Osteoblast (primary cell): ENCODE measurements at places on chromosomes 6 and 20. TPM values are rescaled to one million over a fixed set of nuclear protein-coding genes. Genes with fewer than 3 reads are reported as not detected.

- DNase-seq: no peak
Measured at GRCh38 chr6:79842376-79843040, 104.8 kb downstream of the ELOVL4 start.

Gene CALHM4
- not detected in 2 replicates for total RNA-seq

DNA sequence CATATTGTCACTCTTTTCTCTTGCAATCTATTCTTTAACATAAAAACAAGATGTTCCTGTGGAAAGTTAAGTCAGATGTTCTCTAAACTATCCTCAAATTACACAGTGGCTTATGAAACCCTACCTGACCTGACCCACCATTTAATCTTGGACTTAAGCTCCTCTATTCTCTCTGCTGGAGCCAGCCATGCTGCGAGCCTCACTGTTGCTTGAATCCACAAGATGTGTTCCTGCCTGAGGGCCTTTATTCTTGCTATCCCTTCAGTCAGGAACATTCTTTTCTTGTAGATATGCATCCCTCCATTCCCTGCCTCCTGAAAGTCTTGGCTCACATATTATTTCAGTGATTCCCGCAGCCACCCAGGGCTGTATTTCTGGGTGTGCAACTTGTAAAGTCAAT is 283.2 kb downstream of the EPHA7 start:
- no peak for DNase-seq

GRCh38 chr6:109644131-109644530 is 46.9 kb downstream of the AK9 start:
- DNase-seq: no peak

DNA sequence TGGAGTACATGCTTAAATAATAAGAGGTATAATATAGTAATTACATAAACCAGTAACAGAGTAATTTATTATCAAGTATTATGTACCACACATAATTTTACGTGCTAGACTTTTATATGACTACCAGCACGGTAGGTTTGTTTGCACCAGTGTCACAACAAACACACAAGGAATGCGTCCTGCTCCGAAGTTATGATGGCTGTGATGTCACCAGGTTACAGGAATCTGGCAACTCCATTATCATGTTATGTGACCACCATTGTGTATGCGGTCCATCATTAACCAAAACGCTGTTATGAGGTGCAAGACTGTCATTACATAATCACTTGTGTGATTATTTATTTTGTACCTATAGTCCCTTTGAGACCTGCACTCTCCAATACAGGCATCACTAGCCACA is 235.2 kb upstream of the PMEPA1 start:
- DNase-seq: no peak
